ENCODE measurements at places on chromosomes 7 and 10.

- peak; percentile 67 for DNase-seq
These were observed 15.1 kb upstream of the ELN start for GRCh38 chr7:74012842-74013249.

DNA sequence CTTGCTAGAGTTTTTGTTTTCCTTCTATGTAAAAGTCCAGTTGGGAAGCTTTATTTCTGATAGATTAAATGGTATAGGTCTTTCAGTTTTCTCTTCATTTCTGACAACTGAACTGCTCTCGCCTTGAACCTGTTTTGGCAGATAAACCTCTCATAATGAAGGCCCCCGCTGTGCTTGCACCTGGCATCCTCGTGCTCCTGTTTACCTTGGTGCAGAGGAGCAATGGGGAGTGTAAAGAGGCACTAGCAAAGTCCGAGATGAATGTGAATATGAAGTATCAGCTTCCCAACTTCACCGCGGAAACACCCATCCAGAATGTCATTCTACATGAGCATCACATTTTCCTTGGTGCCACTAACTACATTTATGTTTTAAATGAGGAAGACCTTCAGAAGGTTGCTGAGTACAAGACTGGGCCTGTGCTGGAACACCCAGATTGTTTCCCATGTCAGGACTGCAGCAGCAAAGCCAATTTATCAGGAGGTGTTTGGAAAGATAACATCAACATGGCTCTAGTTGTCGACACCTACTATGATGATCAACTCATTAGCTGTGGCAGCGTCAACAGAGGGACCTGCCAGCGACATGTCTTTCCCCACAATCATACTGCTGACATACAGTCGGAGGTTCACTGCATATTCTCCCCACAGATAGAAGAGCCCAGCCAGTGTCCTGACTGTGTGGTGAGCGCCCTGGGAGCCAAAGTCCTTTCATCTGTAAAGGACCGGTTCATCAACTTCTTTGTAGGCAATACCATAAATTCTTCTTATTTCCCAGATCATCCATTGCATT is 27.1 kb downstream of the MET start:
- DNase-seq = no peak

DNA sequence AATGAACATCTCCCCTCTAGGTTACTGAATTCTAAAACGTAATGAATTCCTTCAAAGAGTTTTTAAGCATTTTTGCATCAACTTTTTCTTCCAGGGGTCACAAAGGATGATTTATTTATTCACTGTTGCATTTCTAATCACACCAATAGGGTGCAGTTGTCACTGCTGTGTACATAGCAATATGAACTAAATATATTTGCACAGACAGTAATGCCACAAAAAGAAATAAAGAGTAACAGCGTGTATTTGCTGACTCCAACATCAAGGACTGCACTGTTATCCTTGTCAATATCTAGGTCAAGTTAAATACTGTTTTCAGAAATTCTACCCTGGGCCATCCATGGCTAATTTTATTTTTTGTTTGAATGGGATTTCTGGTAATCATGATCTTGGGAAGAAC is 138.0 kb downstream of the FRMD4A start:
- no peak for DNase-seq

DNA sequence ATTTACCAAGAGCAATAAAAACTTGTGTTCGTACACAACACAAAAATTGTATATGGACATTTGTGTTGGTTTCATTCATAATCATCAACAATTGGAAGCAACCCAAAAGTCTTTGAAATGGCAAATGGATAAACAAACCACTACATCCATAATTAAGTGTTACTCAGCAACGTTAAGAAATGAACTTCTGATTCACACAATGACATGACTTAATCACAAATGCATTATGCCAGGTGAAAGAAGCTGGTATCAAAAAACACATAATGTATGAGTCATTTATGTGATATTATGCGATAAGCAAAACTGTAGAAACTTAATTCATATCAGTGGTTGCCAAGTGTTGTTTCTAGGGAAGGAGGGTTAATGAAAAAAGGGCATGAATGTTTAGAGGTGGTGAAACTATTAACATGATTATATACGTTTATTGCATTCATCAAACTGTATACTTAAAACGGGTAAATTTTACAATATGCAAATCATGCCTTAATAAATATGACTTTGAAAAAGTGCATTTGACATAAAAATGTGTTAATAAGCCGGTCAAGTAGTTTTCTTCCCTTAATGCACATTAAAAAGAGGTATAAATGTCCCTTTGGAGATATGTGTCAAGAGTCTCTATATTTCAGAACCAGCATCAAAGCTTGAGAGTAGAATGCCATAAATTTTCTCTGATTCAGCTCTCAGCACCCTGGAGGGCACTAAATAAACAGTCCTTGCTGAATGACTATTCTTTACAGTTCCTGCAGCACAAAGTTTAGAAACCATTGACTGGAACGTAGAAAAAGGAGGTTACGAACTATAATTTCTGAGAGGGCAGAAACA is 84.8 kb upstream of the GRM3 start:
- no peak for DNase-seq

DNA sequence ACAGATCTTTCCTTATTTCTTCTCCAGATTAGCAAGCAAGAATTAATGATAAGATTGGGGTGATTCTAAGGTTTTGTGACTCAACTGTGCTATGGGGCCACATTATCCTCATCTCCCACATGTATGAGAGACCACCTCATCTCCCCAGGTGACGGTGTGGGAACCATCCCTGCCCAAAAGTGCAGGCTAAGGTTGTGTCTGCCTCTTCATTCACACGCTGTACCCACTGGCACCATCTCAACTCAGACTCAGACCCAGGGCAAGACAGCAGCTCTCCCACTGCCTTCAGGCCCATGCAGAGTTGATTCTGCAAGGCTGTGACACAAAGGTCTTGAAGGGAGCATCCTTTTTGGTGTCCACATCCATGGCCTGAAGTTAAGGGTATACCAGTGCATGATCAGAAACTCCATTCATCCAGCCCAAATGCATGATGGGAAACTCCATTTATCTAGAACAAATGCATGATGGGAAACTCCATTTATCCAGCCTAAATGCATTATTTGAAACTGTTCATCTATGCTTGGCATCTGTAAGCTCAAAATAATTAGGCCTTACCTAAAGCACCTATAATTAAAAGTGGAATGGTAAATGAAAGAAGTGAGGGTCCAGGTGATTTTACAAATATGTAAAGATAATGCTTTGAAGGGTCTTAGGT is 99.4 kb downstream of the TCERG1L start:
- no peak for DNase-seq

GRCh38 chr7:158702944-158703343 is 1.7 kb downstream of the NCAPG2 start:
- peak; percentile 7 for DNase-seq

DNA sequence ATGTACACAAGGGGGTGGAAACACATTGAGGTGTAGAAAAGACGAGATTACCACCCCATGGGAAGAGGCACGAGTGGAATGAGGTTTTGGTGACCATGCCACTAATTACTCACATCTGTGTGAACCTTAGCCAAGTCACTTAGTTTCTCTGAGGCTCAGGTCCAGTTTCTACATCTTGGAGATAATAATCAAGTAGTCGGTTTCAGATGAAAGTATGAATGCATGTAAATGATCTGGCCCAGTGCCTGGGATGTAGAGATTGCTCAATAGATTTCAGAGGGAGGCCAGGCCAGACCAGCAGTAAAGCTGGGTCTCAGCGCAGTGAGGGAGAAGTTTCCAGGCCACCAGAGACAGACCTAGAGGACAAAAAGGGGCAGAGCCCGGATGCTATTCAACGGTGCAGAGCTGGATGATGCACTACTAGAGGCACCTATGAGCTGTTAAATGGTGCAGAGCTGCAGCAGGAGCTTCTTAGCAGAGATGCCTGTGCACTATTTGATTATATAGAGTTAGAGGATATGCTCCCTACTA is 725.1 kb downstream of the GRID1 start:
- peak; percentile 65 for DNase-seq

DNA sequence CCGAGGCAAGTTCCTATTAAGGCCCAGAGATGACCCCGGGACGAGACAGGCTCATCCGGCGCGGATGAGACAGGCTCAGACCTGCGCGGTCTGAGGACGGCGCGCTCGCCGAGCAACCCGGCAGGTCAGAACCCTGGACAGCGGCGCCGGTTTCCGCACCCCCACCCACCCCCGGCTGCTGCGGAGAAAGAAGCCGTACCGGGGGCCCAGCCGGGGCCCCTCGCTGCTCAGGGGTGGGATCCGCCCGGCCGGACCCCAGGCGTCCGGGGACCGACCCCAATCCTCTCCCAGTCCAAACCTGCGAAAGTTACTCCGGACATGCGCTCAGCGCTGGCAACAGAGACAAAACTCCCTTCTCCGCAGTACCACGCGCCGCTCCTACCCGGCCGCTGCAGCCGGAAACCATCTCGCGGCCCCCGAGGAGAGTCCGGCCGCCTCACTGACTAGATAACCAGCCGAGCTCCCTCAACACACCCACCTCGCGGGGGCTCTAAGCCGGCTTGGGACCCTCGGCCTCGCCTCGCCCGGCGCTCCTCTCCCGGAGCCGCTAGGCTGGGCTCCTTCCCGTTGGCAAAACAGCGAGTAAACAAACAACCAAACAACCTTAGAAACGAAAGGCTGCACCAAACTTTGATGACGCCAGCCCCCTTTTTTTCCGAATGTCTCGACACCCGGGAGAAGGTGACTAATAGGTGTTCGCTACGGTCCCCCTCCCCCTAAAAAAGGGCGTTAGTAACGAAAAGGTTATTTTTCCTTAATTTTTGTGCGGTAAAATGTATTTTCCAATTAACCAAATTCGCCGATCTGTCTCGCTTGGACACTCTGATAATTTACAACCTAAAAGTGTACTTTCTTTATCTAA is 2.3 kb upstream of the DRGX start:
- peak; percentile 33 for DNase-seq

GRCh38 chr10:62050346-62050892 is 148.9 kb downstream of the ARID5B start:
- DNase-seq = no peak

DNA sequence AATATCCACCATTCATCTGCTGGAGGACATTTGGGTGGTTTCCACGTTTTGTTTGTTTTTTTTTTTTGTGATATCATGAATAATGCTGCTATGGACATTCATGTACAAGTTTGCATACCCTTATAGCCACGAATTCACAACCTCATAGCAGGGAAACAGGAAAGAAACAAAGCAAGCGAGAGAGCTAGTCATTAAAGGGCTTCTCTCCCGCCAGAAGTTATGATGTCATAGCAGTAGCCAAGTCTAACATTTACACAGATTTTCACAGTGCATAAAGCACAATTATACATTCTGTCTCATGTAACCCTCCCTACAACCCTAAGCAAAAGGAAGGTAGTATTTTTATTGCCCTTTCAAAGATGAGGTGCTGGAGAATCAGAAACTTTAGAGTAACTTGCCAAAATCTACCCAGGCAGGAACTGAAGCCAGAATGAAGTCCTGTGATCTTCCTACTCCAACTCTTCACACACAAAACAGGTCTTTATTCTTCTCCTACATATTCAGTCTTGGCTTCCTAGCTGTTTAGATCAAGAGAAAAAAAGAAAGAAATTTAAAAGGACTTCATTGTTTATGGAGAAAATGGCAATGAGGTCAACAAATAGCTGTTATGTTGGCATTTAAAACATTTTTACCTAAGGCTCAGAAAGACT is 33.9 kb upstream of the GPAM start:
- DNase-seq = no peak

GRCh38 chr7:38817526-38817925 is 91.5 kb downstream of the VPS41 start:
- no peak for DNase-seq

DNA sequence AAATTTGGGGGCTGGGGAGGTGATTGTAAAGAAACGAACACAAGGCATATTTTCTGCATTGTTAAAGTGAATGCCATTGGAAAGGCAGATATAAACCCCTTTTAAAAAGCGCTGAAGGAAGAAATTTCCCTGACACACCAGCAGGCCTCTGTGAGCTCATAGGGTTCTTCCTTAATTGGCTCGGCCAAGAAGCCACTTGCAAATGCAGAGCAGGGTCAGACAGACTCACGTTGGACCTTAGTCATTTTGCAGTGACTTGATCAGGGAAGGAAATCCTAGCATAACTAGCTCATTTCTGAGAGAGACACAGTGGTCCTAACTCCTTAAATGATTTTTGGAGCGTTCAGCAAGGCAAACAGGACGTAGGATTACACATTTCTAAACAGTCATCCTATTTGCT is 1461.4 kb downstream of the GATA3 start:
- no peak for DNase-seq

DNA sequence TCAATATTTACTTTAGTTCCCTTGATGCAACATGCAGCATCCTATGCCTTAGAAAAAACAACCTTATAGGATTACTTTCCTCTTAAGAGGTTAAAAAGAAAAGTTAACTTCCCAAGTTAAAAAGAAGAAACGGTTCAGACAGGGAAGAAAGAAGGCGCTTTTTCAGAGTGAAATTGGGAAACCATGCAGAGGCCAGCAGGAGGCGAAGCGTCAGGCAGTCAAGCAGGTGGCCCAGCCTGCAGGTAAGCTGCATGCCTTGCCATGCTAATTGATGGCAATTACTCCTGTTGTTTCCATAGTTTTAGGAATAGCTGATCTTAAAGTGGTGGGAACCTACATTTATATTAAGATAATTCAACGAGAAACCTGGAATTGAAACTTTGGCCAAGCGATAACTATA is 302.6 kb upstream of the SP4 start:
- no peak for DNase-seq
